Ovary (tissue), 10 donors: ENCODE measurements at places on chromosomes 5 and 9.
A peak's percentile ranks its signal among the peaks of the same experiment; 100 is the strongest.

GRCh38 chr9:109086221-109086620 is 33.5 kb downstream of the TMEM245 start:
- DNase-seq: no peak

GRCh38 chr9:85524531-85524930 is 217.2 kb downstream of the AGTPBP1 start:
- DNase-seq: no peak

GRCh38 chr9:78505546-78505945 is 208.6 kb downstream of the PSAT1 start:
- no peak for DNase-seq

- DNase-seq: no peak
Measured at GRCh38 chr5:148372166-148372725, 11.5 kb upstream of the FBXO38 start.

GRCh38 chr5:172166030-172166826 is 21.8 kb downstream of the STK10 start:
- DNase-seq: no peak

- no peak for DNase-seq
Measured at GRCh38 chr5:53025487-53025886, 36.3 kb downstream of the ITGA2 start.

DNA sequence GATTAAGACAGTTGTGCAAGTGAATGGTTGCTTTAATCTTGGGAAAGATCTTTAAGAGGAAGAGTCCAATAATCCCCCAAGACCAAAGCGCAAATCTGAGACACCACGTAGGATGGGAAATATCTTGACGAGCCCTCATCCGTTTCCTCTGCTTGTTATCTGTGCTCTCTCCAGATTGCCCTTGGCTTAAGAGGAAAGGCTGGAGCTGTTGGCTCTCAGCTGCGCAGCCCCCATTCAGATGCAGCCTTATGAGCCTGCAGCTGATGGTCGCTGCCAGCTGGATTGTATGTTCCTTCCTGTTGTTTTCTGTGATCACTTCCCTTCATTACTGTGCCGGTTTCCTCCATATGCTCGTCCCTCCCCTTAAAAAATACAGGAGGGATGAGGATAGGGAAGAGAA is 47.7 kb downstream of the PWWP2A start:
- DNase-seq: peak; percentile 66

GRCh38 chr5:7881091-7881490 is 12.1 kb downstream of the MTRR start:
- no peak for DNase-seq

- no peak for DNase-seq
Measured at GRCh38 chr5:24170026-24170425, 474.8 kb downstream of the CDH10 start.

DNA sequence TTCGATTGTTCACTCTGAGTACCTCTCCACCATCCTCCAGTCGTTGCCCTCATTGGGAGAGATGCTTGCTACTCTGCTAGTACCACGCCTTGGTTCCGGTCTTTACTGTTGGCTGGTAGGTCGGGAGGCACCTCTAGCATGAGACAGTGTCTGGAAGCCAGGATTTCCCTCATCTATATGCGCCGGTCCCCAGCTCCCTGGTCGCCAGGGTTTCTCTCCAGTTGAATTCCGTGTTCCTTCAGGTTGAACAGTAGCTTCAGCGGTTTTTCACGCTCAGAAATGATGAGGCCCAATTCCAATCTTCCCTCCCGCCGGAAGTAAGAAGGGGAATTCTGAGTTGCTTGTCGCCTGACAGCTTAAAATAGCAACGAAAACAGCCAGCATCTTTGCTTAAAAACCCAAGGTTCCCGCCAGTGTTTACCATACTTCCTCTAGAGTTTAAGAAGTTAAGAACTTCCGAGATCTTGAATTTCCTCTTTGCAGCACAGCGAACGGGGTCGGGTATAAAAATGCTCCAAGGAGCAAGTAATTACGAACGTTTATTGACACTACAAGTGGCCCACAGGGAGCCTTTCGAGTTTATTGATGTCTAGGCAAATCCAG is 1.3 kb upstream of the ST8SIA4 start:
- DNase-seq: no peak

DNA sequence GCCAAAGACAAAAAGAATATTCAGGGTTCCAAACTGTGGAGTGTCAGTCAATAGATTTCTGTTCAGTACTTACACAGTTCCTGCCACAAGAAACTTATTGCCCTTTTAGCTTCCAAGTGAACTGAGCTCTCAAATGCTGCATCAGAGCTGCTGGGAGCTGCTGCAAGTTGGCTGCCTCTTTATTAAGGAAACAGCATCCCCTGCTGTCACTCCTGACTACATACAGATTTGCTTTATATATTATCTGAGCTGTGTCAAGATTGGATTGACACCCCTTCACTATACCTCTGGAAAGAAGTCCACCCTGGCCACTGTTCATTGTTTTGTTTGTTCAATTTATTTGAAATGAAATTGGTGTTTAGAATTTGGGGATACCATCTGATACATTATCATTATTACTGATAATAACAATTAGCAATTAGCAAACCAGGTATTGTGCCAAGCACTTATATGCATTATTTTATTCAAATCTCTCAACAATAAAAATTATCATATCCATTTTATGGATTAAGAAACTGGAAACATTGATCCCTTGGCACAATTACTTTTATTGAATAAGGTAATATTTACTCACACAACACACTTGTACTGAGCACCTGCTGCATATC is 16.4 kb upstream of the C5orf58 start:
- no peak for DNase-seq

DNA sequence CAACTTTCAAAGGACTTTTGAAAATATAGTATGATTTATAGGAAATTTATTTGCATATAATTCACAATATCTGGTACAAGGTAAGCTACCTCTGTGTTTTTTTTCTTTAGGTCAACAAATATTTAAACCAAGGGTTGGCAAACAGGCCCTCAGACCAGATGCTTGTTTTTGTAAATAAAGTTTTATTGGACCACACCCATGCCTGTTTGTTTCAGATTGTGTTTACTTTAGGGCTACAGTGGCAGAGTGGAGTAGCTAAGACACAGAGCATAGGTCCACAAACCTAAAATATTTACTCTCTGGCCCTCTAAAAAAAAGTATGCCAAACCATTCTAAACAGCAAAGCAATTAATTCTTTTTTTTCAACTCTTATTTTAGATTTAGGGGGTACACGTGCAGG is 119.7 kb upstream of the CCDC152 start:
- DNase-seq: no peak

- DNase-seq: no peak
Measured at GRCh38 chr5:143229426-143229895, 174.0 kb downstream of the NR3C1 start.

- DNase-seq: peak; percentile 28
Measured at GRCh38 chr5:137734962-137735554, 831 bp downstream of the KLHL3 start.

- no peak for DNase-seq
Measured at GRCh38 chr5:71884926-71885325, 165.9 kb downstream of the CARTPT start.

- no peak for DNase-seq
Measured at GRCh38 chr9:79796411-79796810, 224.6 kb downstream of the TLE4 start.

- no peak for DNase-seq
Measured at GRCh38 chr5:1104327-1105006, 7.4 kb downstream of the SLC12A7 start.

DNA sequence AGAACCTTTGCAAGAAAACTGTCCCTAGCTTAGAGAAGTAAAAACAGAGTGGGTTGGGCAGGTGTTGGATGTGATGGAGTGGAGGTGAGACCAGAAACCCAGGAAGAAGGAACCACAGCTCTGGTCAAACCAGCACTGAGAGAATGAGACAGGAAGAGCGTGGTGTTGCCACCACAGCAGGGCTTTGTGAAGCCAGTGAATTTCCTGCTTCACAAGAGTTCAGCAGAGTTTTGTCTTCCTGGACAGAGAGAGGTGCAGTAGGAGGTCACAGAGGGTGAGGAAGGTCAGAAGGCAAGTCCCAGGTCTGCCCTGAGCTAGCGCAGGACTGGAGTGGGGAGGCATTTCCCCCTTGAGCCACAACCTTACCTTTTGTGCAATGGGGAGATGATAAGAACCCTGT is 2306.2 kb upstream of the ACO1 start:
- no peak for DNase-seq

DNA sequence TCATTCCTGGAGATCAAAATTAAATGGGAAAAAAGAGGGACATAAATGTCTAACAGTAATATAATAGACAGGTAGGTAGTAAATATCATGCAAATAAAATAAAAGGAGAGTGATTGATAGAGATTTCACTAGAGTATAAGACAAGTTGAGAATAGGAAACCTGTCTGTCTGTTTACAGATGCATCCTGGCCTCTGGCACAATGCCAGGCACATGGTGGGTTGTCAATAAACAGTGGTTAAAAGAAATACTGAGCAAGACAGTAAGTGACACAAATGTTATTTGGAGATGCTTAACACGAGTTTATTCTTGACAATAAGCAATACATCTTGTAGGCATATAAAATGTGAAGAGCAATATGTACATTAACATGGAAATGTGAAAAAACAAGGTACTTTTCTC is 33.3 kb downstream of the RICTOR start:
- no peak for DNase-seq

DNA sequence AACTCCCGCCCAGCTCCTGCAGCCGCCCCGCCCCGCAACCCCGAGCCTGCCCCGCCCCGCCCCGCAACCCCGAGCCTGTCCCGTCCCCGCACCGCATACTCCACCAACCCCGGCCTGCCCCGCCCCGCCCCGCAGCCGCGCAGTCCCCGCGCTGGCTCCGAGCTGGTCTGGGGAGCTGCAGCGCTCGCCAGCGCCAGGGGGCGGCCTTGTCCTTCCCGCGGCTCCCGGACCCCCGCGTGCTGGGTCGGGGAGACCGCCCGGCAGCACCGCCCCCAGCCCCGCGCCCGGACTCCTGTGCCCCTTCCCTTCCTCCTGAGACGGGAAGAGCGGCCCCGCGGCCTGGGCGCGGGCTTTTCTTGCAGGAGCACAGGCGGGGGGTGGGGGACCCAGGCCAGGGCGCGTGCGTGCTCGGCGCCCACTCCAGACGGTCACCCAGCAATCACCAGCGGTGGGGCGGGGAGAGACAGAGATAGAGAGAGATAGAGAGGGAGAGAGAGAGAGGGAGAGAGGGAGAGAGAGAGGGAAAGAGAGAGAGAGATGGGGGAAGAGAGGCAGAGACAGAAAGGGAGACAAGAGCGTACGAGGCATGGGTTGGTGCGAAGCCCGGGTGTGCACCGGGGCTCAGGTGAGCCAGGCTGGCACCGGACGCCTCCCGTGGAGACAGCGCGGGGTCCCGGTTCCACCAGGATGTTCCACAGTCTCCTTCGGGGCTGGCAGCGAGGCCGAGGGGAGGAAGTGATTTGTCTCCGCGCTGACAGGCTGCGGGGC is 14.7 kb upstream of the TMEM250 start:
- no peak for DNase-seq

GRCh38 chr9:124292696-124293593 is 35.2 kb downstream of the NEK6 start:
- DNase-seq: no peak

DNA sequence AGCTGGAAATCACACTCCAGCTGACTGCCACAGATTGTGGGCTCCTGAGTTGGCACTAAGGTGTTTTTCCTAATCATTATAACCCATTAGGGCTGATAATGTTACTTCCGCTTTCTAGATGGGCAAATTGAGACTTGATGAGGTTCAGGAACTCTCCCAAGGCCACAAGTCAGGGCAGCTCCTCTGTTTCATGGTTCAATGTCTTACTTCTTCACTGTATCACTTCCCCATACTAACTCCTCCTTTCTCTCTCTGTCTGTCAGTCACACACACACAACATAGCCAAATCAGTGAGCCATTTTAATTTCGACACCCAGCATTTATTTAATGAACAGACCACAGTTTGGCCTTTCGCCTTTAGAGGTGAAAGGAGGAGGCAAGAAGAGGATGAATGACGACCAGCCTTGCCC is 17.8 kb upstream of the TRAF1 start:
- no peak for DNase-seq

DNA sequence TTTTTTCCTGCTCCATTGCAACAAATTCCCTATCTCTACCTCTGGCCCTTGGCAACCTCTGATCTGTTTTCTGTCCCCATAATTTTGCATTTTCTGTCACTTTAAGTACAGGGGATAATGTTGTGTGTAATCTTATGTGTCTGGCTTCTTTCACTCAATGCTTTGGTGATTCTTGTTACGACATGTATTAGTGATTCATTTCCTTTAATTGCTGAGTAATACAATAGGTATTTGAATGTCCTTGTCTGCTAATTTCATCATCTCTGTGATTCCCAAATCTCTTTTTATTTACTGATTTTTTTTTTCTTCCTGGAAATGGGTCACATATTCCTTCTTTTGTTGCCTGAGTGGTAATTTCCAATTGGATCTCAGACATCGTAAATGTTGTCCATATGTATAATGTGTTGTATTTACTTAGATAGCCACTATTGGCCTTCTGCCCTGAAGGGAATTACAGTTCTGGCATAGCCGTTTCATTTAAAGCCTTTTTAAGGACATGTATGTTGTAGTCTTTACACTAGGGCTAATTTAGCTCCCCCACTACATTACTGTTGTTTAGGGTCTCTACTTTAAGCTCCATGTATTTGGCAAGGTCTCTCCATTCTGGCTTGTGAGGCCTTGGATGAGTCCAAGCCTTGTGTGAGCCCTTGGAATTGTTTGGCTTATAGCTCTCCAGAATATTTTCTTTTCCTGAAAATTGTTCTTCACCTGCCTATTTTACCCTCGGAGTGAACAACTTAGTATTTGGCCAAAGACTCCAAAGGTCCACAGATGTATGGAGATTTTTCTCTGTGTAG is 683.8 kb downstream of the LRRC70 start:
- no peak for DNase-seq

- no peak for DNase-seq
Measured at GRCh38 chr9:14455243-14455642, 141.3 kb upstream of the NFIB start.

- DNase-seq: no peak
Measured at GRCh38 chr9:137089232-137089947, 2.6 kb downstream of the MAN1B1 start.

DNA sequence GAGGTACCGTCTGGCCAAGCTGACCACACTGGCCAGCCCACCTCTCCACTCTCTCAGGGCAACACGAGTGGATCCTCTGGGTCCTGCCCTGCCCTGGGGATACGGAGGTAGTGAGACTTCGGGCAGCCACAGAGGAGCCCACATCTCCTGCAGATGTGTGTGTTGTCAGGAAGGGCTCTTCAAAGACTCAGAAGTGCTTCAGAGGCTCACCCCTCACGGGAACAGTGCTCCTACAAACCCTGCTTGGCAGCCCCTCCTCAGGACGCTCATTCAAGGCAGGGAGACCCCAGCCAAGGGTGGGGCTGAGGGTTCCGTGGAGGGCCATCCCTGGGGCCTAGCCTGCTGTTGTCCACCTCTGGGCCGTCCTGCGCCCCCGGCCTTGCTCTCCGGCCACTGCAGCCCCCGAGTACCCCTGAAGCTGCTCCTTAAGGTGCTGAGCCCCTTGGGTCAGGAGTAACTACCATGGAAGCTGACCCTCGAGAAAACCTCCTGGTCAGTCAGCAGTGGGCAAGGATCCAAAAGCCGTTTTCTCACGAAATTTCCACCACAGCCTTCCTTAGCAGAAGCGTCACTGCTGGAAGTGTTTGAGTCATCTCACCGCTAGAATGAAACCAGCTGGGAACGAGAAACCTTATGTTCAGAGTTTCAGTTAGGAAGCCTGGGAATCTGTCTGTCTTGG is 23.2 kb upstream of the LRRC14B start:
- DNase-seq: peak; percentile 51
